ENCODE measurements at places on chromosomes 5 and 9. TPM values are rescaled to one million over a fixed set of nuclear protein-coding genes. Genes with fewer than 3 reads are reported as not detected.

C9 gene
- 0.04 TPM for polyA plus RNA-seq

- no peak for DNase-seq
Observed at GRCh38 chr9:93959739-93960154, 4.6 kb upstream of the BARX1 start.

TMCO6 gene
- 9.2 TPM for polyA plus RNA-seq

DAB2IP gene
- polyA plus RNA-seq, result 28.6 TPM

GRCh38 chr9:103681435-103681834 lies 412.7 kb upstream of the SMC2 start:
- no peak for DNase-seq

DNA sequence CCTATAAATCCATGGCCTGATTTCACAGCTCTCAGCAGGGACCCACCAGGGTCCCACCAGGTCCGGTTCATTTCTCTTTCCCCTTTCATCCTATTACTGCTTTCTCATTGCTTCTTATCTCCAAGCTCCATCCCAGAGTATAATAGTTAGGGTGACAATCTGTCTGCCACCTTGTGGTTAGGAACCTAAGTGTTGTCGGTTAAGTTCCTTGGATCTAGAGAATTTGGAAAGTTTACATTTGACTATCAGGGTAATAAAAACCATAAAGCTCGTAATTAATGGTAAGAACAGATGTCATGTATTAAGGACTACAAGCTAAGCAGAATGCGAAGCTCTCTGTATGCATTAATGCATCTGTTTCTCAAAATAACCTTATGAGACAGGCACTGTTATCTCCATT lies 259.1 kb downstream of the SH3GL2 start:
- DNase-seq, result no peak

Measured in keratinocyte (primary cell).